Muscle of leg (tissue), 16 donors: ENCODE measurements at places on chromosomes 6 and 20. TPM values are rescaled to one million over a fixed set of nuclear protein-coding genes. Genes with fewer than 3 reads are reported as not detected.
A peak's percentile ranks its signal among the peaks of the same experiment; 100 is the strongest.

DNA sequence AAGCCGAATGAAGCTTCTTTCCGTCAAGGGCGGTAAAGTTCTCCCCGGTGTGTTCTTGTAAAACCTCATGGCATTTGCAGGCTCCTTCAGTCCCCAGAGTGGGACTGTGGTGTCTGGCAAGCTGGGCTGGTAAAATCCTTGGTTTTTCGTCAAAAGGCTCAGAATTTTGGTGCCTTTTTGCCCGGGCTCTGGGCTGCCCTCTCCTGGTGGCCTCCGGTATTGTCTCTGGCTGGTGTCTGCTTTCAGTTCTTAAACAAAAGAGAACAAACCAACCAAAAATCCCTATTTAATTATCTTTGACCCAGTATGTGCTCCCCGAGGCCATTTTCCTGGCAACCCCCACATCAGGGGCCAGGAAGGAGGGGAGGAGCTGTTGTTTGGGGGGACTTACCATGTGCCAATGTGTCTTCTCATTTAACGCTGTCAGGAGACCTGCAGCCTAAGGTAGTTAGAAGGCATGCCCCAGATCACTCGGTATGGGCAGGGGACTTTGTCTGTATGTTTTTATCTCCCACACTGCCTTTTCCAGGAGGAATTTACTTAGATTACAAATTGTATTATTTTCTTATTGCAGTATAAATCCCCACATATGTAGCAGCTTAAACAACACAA lies 11.1 kb downstream of the CDH4 start:
- DNase-seq, result no peak

- peak; percentile 97 for DNase-seq
Observed at GRCh38 chr6:148720406-148720805, 26.4 kb upstream of the UST start.

The TBXT gene
- total RNA-seq, result not detected

- no peak for DNase-seq
Observed at GRCh38 chr20:21583486-21584168, 69.8 kb upstream of the NKX2-2 start.

- DNase-seq, result no peak
Observed at GRCh38 chr20:60892095-60892813, 359.8 kb upstream of the CDH4 start.
